ENCODE measurements at places on chromosomes 12 and 14. TPM values are rescaled to one million over a fixed set of nuclear protein-coding genes. Genes with fewer than 3 reads are reported as not detected.

GRCh38 chr14:60085085-60085484, 6.6 kb upstream of the PCNX4 start:
- no peaks in the 10 kb centered on the region for H3K4me1 ChIP-seq
- H3K27ac ChIP-seq, result no peak overlapping the region
- no peaks in the 10 kb centered on the region for H3K36me3 ChIP-seq
- H3K27me3 ChIP-seq, result no peaks in the 10 kb centered on the region
- H3K4me3 ChIP-seq, result no peak overlapping the region

DNA sequence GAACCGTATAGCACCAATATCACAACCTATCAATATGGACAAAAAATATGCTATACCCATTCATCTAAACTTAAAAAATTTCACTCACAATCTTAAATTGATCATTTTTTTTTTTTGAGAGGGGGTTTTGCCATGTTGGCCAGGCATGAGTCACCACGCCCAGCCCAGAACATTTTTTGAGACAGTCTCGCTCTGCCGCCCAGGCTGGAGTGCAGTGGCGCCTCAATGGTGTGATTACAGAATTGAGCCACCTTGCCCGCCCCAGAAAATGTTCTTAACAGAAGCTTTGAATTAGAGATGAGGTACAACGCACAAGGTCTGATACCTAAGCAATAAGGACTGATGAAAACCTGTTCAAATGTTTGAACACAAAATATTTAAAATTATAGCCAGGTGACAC, 15.8 kb upstream of the ATP5F1B start:
- H3K27ac ChIP-seq, result no peak overlapping the region
- H3K27me3 ChIP-seq, result no peaks in the 10 kb centered on the region

Gene EFS
- 76.8 TPM for total RNA-seq

DNA sequence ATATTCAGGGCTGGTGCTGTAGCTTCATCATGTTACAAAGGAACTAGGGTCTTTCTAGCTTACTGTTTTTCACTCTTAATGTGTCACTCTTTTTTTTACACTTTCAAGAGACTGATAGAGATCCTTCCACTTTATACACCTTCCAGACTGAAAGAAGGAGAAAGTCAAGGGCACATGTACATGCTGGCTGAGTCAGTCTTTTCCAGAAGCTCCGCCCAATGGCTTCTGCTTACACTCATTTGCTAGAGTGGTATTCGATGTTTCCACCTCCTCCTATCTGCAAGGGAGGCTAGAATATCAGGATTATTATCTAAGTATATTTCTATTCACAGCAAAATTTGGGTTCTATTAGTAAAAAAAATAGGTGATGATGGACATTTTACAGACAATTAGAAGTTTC, 325.8 kb upstream of the OR4E1 start:
- no peak overlapping the region for H3K27ac ChIP-seq
- peaks cover 7% of the 10 kb centered on the region for H3K27me3 ChIP-seq
- H3K36me3 ChIP-seq, result no peaks in the 10 kb centered on the region
- H3K4me3 ChIP-seq, result no peak overlapping the region
- no peaks in the 10 kb centered on the region for H3K4me1 ChIP-seq

DNA sequence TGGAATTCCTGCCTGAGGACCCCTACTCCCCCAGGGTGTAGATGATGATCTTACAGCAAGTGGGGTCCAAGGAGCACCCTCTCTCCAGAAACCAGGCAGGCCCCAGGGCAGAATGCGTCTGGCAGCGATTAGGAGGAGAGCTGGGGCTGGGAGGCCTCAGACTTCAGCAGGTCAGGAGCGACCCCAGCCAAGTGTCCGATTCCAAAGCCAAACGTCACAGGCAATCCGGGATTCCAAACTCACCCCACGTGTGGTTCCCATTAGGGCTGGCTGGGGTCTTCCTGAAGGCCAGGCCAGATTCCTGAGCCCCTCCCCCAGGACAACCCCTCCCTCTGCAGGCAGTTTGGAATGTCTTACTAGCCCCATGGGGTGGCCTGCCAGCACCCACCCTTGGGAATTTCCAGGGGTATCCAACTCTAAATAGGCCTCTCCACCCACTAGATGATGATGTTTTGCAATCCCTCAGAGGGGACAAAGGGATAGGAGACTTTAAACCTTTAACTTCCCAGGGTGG, 17.3 kb upstream of the FIGNL2 start:
- H3K36me3 ChIP-seq, result no peaks in the 10 kb centered on the region
- H3K27ac ChIP-seq, result no peak overlapping the region
- DNase-seq, result no peak
- H3K27me3 ChIP-seq, result peaks cover 33% of the 10 kb centered on the region
- H3K4me3 ChIP-seq, result no peak overlapping the region

Measured in mesothelial cell of epicardium (in vitro differentiated cells).